Inflammatory macrophage treated with lipopolysaccharide for 4 hours (primary cell): ENCODE measurements at places on chromosomes 2 and 18.

GRCh38 chr18:74203811-74204210, 55.5 kb downstream of the TIMM21 start:
- no peak for DNase-seq

DNA sequence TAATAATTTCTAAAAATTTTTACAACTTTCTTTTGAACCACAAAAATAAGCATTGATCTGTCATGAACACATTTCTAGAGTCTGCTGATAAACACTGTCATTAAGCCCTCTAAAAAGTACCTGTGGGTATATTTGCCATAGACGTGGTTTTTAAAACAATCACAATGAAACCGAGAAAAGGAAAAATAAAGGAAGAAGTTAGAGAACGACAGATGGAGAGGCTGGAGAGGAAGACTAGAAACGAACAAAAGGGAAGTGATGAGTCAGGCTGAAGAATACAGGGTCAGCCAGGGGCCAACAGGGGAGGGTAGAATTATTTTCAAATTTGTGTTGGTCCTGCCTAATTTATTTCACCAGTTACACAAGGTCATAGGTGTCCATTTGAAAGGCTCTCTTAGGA, 62.0 kb downstream of the MYL12B start:
- peak; percentile 54 for DNase-seq

DNA sequence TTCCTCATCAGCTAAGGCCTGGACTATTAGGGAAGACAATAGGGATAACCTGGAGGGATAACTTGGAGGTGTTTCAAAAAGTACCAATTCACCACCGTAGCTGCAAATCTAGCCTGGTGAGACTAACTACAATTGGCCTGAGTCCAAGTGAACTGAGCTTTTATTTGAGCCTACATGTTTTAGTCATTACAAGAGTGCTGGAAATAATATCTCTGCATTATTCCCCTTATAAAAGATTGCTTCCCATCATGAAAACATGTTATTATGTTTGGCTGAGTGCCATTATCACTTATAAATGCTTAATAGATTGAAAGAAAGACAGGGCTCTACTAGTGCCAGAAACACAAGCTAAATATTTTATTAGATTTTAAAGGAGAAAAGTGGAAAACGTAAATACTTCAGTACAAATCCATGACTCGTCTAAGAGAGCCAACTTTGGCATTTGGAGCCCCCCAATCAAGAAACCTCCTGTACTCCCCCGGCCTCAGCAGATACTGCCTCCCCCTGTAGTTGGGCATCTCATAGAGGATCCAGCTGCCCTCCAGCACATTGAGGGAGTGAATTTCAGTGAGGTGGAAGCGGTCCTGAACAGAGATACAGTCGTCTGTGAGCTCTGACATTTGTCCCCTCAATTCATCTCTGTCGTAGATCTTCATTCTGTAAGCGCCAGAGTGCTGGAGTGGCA, 3.6 kb downstream of the CRYGB start:
- no peak for DNase-seq

- no peak for DNase-seq
Observed at GRCh38 chr2:226405465-226405864, 394.2 kb downstream of the IRS1 start.

DNA sequence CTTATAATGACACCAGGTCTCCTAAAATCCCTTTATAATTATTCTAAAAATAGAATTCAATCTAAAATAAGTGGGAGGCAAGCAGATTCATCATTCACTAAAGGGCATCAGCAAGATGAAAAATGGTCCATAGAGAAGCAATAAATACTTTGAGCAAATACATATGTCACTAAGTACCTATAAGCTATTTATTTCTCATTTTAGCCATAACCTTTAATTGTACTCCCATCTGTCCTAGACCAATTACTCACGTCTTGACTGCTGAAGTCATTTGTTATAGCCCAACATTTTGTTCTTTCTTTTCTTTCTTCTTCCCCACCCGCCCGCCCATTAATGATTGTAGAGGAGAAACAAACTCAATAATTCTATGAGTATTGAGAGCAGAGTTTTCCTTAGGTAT, 105.7 kb downstream of the MAP2 start:
- DNase-seq, result no peak

DNA sequence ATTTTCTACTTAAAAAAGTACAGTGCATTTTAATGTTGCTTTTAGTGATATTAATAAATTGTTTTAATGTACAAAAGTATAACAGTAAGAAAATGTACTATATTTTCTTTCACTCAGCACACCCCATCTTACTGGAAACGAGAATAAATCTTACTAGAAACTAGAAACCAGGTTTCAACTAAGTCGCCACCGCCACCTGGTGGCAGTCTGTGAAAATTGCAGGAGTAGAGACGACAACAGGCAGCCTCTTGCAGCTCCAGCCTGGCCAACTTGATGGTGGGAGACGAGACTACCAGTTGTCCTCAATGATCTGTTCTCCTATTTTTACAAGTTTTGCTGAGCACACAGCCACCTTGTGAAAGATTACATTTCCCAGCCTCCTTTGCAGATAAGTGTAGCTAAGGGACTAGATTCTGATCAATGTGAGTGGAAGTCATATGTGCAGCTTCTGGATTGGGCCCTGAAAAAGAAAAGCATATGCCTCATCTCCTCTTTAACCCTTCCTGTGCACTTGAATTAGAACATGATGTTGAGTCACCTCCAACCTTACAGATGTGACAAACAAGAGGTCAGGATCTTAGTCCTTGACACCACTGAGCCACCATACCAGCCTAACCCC, 8.7 kb downstream of the OTOF start:
- DNase-seq, result peak; percentile 82

GRCh38 chr2:236169151-236169721, 1.1 kb upstream of the GBX2 start:
- DNase-seq, result no peak

- peak; percentile 0 for DNase-seq
Observed at GRCh38 chr2:129518937-129519336, 460.5 kb upstream of the RAB6C start.
